Activated B cell treated with CpG ODN at 0.5 μM for 24 hours (primary cell): ENCODE measurements at places on chromosomes 1 and 21. TPM values are rescaled to one million over a fixed set of nuclear protein-coding genes. Genes with fewer than 3 reads are reported as not detected.

DNA sequence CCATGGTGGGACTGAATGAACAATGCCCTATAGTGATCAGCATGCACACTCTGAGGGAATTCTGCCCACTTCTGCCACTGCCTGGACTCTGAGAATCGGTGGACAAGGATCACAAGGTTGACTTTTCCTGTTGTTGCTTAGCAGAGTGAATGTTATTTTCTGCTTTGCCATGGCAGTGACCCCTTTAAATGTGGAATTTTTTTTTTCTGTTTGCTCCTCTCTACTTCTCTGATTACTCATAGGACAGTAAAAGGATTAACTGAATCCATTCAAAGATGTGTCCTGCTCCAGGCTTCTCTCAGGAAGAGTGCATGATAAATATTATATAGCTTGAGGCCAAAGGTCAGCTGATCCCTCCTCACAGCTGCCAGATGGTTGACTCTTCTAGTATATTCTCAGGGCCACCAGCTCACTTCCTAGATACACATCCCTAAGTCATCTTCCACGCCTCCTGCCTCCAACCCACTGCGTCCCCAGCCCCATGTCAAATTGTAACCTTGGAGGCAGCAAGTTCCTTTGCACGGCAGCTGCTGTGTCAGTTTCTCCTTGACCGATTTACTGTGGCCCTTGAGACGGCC lies 74.0 kb upstream of the RALGPS2 start:
- no peak for DNase-seq

Gene PCSK9
- total RNA-seq, result not detected in 2 replicates

Gene SPATA45
- total RNA-seq, result 0.64 TPM in 1 of 2 replicates, not detected in the other

Gene HES2
- not detected in 2 replicates for total RNA-seq

Gene GBP3
- 14.4 and 15.5 TPM in 2 replicates for total RNA-seq

GRCh38 chr1:32716312-32717148 lies 14.0 kb upstream of the SYNC start:
- DNase-seq, result no peak

GRCh38 chr1:12451560-12451900 lies 166.5 kb downstream of the DHRS3 start:
- no peak for DNase-seq

Gene NME7
- total RNA-seq, result 14.5 and 16.0 TPM in 2 replicates

DNA sequence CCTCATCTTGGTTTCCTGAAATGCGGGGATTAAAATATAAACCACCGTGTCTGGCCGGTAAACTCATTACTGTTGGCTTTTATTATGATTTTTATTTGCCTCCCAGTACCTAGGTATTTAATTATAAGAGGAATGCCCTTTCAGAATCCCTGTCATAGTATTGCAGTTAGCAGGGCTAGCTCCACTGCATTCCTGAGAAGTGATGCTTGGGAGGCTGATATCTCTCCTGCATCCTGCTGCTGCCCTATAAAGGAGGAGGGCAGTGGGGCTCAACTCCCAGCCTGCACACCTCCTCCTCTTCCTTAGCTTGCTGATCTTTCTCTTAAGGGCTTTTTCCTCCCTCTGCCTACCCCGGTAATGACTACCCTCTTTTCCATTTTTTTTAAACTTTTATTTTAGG lies 19.9 kb upstream of the DISC1 start:
- no peak for DNase-seq

DNA sequence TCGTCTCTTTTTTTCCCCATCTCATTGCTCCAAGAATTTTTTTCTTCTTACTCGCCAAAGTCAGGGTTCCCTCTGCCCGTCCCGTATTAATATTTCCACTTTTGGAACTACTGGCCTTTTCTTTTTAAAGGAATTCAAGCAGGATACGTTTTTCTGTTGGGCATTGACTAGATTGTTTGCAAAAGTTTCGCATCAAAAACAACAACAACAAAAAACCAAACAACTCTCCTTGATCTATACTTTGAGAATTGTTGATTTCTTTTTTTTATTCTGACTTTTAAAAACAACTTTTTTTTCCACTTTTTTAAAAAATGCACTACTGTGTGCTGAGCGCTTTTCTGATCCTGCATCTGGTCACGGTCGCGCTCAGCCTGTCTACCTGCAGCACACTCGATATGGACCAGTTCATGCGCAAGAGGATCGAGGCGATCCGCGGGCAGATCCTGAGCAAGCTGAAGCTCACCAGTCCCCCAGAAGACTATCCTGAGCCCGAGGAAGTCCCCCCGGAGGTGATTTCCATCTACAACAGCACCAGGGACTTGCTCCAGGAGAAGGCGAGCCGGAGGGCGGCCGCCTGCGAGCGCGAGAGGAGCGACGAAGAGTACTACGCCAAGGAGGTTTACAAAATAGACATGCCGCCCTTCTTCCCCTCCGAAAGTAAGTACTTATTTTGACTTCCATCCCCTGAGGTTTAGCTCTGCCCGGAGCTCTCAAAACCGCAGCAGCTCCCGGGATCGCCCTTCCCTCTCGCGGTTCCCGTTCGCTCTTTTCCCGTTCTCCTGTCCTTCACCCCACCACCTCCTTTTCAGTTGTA lies 1.5 kb downstream of the TGFB2 start:
- DNase-seq, result peak; percentile 32

GRCh38 chr1:44717653-44718052 lies 13.3 kb downstream of the RNU5D-1 start:
- DNase-seq, result no peak

DNA sequence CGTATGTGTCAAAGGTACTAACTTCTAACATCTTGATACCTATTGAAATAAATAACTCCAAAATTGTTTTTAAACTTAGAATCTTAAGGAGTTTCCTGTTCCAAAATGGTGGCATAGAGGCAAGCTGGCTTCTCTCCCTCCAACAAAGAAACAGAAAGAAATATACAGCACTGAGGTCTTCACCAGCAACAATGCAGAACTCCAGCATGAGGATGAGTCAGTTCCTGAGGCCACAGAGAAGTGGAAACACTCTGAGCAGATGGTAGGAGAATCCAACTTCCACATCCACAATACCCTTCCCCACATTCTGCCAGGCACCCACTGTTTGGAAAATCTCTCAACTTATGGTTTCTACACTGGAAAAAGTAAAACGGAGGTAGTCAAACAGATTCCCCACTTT lies 12.2 kb upstream of the PPIH start:
- no peak for DNase-seq

DNA sequence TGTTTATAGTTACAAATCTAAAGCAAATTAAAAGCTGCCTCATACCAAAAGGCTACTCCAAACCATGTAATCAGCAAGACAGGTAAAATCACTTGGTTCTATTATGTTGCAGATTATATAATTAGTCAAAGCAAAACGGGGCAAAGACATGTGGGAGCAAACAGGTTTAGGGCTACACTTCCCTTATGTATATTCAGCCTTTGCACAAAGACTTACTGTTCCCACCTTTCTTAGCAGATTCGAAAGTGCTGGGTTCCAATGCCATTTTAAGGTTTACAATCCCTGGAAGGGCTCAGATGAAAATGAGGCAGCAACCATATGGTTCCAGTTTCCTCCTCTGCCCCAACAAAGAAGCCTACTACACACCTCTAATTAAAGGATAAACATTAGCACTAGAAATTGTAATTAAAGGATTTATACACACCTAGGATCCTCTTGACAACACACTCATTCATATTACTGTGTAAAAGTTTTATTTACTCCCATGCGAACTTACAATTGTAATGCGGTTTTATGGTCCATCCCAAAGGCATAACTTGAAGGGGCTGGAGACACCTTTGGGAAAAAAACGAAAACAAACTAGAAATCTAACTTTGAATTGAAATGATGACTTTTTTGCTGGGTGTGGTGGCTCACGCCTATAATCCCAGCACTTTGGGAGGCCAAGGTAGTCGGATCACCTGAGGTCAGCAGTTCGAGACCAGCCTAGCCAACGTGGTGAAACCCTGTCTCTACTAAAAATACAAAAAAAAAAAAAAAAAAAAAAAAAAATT lies 117.3 kb upstream of the PKN2 start:
- no peak for DNase-seq

Gene SIM2
- total RNA-seq, result not detected in 2 replicates

GRCh38 chr21:42570841-42571387 lies 57.3 kb downstream of the SLC37A1 start:
- DNase-seq, result no peak

GRCh38 chr1:192559115-192560006 lies 16.2 kb upstream of the RGS1 start:
- no peak for DNase-seq

DNA sequence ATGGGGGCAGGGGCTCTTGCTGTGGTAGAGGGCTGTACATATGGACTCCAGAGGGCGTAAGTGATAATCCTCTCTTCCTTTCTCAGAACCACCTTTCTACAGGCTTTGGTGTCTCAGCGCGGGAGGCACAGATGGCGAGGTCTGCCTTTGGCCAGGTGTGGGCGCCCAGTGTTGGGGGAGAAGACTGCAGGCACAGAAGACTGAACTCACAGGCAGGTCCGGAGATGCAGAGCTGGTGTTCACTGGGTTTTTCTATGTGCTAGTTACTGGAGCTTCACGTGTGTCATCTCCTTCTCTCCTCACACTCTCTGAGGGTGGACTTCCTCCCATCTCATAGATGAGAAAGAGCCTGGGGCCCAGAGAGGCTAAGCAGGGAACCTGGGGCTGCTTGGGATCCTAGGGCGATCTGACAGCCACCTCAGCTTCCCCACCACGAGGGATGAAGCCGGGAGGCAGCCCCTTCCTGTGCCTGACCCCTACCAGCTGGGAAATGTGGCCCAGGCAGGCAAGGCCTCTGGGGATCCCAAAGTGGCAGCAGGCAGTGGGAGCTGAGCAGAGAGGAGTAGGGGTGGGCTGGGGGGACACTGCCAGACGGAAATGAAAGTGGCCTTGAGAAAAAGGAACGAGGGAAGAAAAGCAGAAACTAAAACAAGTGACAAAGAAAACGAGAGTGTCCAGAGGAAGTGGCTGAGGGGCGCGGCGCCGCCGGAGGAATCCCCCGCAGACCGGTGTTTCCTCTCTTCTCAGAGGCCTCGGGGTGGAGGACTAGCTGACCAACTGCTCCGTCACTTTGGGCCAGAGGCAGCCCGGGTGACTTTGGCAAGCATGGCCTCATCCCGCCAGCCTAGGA lies 191.6 kb downstream of the HIVEP3 start:
- peak; percentile 64 for DNase-seq

GRCh38 chr1:85603086-85603880 lies 22.7 kb downstream of the CCN1 start:
- DNase-seq, result no peak

DNA sequence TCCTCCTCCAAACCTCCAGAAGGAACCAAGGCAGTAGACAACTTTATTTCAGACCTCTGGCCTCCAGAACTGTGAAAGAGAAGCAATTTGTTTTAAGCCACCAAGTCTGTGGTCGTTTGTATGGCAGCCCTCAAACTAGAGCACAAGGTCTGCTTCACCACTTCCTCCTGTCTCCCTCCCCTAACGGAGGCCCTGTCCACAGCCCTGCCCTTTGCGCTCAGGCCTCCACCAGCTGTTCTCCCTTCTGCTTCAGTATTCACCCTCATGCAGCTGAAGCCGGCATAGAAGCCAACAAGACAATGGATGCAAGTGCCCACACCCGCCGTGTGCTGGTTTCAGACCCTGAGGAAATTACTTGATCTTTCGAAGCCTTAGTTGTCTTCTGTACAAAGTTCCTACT lies 364.1 kb downstream of the HHAT start:
- no peak for DNase-seq

Gene PLA2G4A
- total RNA-seq, result not detected in 2 replicates

GRCh38 chr1:198878566-198878965 lies 239.7 kb downstream of the PTPRC start:
- no peak for DNase-seq

Gene OR2T35
- total RNA-seq, result 0.29 and 1.6 TPM in 2 replicates

Gene HP1BP3
- total RNA-seq, result 179 and 183 TPM in 2 replicates

DNA sequence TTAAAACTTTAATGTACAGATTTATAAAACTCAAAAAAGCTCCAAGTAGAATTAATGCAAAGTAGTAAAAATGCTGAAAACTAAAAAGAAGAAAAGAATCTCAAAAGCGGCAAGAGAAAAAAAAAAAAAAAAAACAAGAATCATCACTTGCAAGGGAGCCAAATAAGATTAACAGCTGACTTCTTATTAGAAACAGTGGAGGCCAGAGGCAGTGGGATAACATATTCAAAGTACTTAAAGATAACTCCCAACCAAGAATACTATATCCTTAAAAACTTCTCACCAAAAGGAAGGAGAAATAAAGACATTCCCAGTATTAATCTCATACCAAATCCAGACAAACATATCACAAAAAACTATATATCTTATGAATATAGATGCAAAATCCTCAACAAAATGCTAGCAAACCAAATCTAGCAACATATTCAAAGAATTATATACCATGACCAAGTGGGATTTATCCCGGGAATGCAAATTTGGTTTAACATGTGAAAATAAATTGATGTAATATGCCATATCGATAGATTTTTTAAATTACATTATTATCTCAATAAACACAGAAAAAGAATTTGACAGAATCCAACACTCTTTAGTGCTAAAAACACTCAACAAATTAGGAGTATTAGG lies 62.7 kb downstream of the CAMK2N1 start:
- DNase-seq, result no peak
